ENCODE measurements at places on chromosomes 2 and 18.

DNA sequence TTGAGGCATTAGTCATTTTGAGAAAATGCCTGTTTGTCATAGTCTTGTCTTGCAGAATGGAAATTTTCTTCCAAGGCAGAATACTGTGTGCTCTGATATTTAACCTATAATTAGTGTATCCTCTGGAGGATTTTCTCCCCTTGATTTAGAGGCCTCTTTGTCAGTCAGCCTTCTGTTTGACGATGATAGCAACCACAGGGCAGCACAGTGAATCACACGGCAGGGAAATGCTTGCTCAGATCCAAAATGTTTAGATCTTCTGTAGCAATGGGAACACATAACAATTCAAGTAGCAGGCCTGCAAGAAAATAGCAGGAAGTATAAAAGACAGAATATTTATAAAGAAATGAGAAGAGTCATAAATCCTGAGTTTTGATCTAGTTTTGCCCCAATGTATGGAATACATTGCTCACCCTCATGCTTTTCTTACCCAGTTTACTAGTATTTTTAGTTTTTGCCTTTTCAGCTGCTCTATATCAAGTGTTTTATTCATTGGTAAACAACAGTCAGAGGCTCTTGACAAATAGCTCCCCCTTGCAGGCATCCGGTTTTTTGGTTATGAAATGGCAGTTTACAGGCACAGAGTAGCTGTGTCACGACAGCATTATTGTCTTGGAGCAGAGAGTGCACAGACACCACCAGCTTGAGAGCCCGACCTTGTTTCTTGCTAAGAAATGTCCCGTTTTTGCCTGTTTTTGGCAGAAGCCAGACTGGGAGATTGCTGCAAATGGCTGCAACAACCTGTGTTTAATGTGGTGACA is 185.1 kb downstream of the MYO3B start:
- DNase-seq = no peak

DNA sequence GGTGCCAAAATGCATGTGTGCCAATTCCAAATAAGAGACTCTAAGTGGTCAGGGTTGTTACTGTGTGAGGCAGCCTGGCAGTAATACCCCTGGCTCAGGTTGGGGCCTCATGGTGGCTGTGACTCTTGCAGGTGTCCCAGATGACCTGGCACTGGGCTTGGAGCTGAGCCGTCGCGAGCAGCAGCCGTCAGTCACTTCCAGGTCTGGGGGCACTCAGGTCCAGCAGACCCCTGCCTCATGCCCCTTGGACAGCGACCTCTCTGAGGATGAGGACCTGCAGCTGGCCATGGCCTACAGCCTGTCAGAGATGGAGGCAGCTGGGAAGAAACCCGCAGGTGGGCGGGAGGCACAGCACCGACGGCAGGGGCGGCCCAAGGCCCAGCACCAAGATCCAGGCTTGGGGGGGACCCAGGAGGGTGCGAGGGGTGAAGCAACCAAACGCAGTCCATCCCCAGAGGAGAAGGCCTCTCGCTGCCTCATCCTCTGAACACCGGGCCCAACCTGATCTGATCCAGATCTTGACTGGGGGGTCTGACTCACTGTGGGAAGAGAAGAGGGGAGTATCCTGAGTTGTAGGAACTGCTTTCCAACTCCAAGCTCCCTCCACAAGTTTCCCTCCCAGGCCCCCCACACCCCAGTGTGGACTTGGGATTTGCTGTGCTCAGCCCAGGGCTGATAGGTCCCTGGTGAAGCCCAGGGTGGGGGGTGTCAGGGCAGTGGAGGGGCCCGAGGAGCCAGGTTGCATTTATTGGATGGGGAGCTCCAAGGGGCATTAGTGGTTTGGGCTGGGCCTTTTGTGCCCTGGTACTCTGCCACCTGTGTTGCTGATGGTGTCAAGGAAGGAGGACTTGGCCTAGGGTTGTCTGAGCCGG is 5.6 kb downstream of the DNAJB2 start:
- DNase-seq = no peak

- no peak for DNase-seq
Observed at GRCh38 chr2:158004126-158004764, 97.4 kb upstream of the UPP2 start.

GRCh38 chr2:55120634-55121359 is 70.5 kb upstream of the RTN4 start:
- DNase-seq = peak; percentile 74

- no peak for DNase-seq
Observed at GRCh38 chr2:42456126-42456839, 37.5 kb downstream of the KCNG3 start.

GRCh38 chr2:26561376-26561775 is 79.8 kb downstream of the CIB4 start:
- no peak for DNase-seq

GRCh38 chr2:67137699-67138098 is 259.4 kb upstream of the ETAA1 start:
- no peak for DNase-seq

DNA sequence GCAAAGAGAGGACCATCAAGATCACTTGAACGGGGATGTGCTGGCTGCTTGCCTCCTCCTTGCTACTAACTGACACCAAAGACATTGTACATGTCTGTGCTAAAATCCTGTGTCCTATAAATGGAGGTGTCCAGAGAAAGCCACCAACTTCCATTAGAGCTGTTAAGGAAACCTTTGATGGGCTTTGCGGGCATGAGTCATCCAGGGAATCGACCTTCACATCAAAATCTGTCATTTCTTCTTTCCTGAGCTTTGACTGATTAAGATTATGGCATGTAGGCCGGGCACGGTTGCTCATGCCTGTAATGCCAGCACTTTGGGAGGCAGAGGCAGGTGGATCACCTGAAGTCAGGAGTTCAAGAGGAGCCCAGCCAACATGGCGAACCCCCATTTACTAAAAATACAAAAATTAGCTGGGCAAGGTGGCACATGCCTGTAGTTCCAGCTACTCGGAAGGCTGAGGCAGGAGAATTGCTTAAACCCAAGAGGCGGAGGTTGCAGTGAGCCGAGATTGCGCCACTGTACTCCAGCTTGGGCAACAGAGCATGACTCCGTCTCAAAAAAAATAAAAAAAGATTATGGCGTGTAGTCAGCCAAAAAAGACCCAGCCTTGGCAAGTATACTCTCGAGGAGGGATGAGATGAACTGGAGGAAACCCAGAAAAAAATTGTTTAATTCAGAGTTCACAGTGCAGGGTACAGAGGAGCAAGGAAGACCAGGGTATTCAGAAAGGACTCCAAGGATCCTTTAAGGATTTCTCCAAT is 115.8 kb downstream of the CABLES1 start:
- DNase-seq = no peak

- no peak for DNase-seq
Observed at GRCh38 chr2:216634370-216635148, 1.3 kb downstream of the IGFBP2 start.

GRCh38 chr18:23154823-23155500 is 19.7 kb downstream of the CABLES1 start:
- no peak for DNase-seq

DNA sequence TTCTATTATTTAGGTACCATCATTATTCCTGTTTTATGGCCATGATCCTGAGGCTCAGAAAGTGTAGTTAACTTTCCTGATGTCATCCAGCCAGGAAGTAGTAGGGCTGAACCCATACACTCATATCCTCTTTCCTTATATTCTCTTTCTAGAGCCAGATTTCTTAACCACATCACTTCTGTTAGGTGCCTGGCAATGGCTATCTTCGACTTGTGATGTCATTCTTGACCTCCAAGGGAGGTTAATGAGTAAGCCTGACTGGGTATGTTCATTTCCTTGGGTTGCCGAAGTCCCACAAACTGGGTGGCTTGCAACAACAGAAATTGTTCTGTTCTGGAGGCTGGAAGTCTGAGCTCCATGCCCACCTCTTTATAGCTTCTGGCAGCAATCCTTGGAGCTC is 43.4 kb downstream of the ITGB6 start:
- no peak for DNase-seq

- DNase-seq = no peak
Observed at GRCh38 chr18:62716619-62717168, 1.4 kb downstream of the PHLPP1 start.

- no peak for DNase-seq
Observed at GRCh38 chr2:128472789-128473174, 154.1 kb upstream of the HS6ST1 start.

GRCh38 chr2:26585100-26585499 is 56.1 kb downstream of the CIB4 start:
- DNase-seq = no peak

- no peak for DNase-seq
Observed at GRCh38 chr2:173658946-173659371, 304.3 kb downstream of the CDCA7 start.

DNA sequence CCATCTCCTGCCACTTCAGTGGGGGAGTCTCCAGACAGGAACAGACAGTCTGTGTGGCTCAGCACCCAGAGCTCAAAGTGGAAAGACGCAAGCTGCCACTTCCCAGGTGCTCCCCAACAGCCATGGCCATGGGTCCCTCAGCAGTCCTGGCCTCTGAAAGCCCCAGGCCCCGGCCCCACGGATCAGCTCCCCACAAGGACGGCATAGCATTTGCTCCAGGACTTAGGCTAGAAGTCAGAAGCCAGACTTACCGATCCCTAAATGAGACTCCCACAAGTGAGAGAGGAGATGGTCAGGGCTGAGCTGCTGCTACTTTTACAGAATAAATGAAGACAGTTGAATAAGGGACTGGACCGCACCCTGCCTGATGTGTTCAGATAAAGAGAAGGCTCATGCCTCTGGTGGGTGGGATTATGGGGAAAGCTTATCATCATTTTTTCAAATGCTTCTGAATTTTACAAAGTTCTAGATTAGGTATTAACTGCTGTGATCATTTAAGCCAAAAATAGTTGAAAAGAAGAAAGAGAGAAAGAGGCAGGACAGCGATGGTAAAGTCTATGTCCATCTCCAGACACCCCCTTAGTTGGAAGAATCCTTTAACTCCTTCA is 50.5 kb downstream of the ADD2 start:
- DNase-seq = no peak

Measured in NCI-H526 treated with DMSO at 0.1 percent for 48 hours (cell line).